Choroid plexus epithelial cell (primary cell): ENCODE measurements at places on chromosomes 13 and 19.

- peak; percentile 68 for DNase-seq
These were observed 86.2 kb downstream of the CAB39L start for GRCh38 chr13:49357694-49358093.

DNA sequence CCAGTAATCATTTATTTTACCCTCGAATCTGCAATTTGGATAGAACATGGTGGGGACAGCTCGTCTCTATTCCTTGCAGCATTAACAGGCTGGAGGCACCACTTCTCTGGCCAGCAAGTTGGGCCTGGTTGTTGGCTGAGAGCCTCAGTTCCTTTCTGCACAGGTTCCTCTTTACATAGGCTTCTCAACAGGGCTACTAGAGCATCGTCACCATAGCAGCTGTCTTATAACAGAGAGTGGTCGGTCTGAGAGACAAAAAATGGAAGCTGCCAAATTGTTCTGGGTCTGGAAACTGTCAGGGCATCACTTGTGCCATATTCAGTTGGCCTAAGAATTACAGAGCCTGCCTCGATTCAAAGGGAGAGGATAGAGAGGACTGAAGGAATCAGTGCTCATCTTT, 86.7 kb downstream of the DNAJC15 start:
- DNase-seq, result no peak

- peak; percentile 86 for DNase-seq
These were observed 11.0 kb upstream of the CA11 start for GRCh38 chr19:48656840-48657474.

DNA sequence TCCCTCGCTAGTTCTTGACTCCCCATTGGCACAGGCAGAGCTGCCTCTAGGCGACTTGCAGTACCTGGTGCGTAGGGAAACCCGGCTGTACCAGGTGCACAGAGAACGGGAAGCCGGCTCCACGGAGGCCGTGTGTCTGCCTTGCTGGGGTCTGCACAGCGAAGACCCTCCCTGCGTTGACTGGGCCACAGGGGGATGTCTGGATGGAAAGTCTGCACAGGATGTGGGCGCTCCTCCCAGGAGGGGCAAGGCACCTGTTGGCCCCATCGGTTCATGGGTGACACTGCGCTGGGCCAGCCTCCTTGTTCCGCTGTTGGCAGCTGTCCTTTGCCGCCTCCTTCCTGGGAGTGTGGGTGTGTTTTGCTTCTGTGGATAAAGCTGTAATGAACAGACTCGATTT, 138.3 kb downstream of the TEX29 start:
- DNase-seq, result no peak

GRCh38 chr19:33998739-33999345, 173.5 kb upstream of the LSM14A start:
- peak; percentile 19 for DNase-seq

DNA sequence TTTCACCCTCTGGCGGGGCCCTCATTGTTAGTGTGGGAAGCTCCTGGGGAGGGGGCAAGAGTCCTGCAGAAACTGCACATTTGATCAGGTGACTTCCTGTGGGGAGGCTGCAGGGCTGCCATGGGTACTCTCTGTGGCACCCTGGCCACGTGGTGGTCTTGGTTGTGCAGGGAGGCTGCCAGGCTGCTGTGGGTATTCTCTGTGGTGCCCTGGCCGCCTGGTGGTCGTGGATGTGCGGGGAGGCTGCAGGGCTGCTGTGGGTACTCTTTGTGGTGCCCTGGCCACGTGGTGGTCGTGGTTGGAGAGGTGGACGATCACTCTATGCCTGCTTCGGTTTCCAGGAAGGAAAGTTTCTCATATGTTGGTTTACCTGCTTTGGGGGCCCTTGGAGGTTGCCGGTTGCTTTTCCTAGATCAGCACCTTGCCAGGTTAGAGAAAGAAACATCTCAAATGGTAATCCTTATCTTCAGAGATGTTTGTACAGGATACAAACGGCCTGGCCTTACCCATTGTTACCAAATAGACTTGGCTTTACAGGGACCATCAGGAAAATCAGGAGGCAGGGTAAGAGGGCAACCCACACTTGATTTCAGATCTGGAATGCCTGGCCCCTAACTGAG, 22.9 kb downstream of the TEX29 start:
- DNase-seq, result no peak

GRCh38 chr19:3606690-3607289, at the start of gene TBXA2R:
TSS of gene TBXA2R (minus strand) at chr19:3606875. CDS start at chr19:3600634, 6,241 bp downstream.
- peak; percentile 58 for DNase-seq

GRCh38 chr19:1756264-1756663, 3.0 kb downstream of the ONECUT3 start:
- no peak for DNase-seq

DNA sequence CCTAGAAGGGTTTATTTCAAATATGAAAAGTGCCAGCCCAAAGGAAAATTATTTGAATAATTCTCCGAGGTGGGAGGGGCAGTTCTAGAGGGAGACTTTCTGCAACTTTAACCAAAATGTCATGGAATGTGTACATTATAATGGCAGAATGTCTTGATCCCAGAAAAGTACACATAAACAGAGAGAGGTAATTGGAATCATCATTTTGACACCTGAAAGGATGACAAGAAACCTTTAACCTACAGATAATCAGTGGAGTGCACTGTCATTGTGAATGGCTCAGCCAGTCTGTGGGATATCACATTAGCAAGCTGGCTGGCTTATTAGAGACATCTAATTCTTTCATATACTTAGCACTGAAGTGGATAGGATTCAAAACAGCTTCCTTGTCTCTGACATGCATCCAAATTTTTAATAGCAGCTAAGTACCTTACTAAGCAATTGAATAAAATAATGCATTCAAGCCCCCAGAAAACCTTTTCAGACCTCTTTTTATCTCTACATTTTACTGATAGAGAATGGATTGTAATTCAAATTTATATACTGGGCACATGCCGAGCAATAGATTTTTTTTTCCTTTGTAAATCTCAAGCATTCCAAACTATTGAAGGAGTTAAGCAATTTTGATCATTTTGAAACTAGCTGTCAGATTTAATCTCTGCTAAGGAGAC, 468.6 kb downstream of the COG6 start:
- no peak for DNase-seq

- peak; percentile 1 for DNase-seq
These were observed 972.9 kb upstream of the PCDH20 start for GRCh38 chr13:62388515-62388914.

GRCh38 chr19:54307389-54308020, 5.5 kb downstream of the LILRA5 start:
- DNase-seq, result no peak

DNA sequence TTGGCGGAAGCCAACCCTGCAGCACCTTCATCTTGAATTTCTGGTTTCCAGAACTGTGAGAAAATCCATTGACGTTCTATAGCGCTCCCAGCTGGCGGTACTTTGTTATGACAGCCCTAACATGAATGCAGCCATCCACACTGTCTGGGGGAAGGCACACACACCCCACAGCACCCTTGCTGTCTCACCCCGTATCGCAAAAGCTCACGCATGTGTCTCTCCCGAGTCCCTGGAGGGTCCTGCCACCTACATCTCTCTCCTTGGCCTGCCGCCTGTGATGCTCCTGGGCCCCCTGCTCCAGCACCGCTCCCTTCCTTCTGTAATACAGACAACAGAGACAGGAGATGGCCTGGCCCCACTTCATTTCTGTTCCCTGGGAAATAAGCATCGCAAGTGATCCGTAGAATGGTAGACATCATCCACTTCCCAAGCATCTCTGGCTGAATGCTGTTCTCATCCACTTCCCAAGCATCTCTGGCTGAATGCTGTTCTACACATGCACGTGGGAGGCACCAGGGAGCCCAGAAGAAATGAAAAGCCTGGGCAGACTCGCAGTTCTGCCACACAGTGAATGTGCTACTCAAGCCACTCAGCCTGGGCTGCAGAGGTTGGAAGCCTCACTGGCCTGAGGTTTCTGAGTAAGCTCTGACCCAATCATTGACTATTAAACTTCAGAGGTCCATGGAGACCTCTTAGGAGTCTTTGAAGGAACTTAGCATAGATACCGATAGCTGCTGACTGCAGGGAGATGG, 29.6 kb downstream of the EPN1 start:
- no peak for DNase-seq

DNA sequence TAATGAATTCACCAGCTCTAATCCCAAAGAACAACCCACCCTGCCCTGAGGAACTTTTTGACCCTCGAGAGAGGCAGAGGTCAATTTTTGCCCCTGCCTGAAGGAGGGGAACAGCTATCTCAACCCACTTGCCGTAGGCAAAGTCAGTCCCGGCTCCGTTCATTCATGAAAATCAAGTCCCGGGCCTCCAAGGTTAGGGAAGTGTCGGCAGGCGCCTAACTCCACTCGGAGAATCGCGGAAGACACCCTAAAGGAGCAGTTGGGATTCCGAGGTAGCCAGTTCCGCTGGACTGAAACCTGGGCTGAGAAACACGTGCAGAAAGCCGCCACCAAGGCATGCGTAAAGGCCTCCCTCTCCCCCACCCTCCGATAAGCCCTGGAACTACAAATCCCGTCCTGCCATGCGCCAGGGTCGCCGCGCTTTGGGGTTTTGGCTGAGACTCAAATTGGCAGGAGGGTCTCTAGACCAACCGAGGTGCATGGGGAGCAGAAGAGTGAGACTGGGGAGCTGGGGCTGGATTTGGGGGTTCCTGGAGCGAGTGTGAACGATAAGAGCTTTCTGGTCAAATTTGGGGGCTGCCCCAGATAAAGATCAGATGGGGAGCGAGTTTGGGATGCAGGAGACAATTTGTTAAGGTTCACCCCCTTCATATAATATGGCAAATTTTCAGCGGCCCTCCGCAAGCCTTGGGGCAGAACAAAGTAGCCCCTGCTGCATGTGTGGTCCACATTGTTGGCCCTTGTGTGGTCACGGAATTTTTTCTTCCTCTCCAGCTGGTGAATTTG, at the start of gene TNPO2:
Gene TNPO2, minus strand, starts transcription at position 292 of the 786 bp plus-strand sequence. CDS start 2,955 bp downstream, outside the sequence.
- DNase-seq, result peak; percentile 71

GRCh38 chr13:44664308-44664707, 88.2 kb upstream of the TSC22D1 start:
- no peak for DNase-seq

- no peak for DNase-seq
These were observed 35.8 kb upstream of the CEACAM21 start for GRCh38 chr19:41540041-41540695.

- no peak for DNase-seq
These were observed 977 bp upstream of the MAB21L1 start for GRCh38 chr13:35477386-35477946.

- no peak for DNase-seq
These were observed 3.2 kb downstream of the EPN1 start for GRCh38 chr19:55678121-55678671.

GRCh38 chr13:33033051-33033812, 17.0 kb downstream of the KL start:
- DNase-seq, result no peak

GRCh38 chr13:113114511-113115362, 7.9 kb upstream of the F10 start:
- DNase-seq, result no peak
